Right lobe of liver (tissue), 6 donors: ENCODE measurements at places on chromosomes 12 and 14. TPM values are rescaled to one million over a fixed set of nuclear protein-coding genes. Genes with fewer than 3 reads are reported as not detected.

GRCh38 chr12:75922944-75923642 is 108.5 kb downstream of the PHLDA1 start:
- DNase-seq: no peak

RNF212B gene
- total RNA-seq: not detected

DNA sequence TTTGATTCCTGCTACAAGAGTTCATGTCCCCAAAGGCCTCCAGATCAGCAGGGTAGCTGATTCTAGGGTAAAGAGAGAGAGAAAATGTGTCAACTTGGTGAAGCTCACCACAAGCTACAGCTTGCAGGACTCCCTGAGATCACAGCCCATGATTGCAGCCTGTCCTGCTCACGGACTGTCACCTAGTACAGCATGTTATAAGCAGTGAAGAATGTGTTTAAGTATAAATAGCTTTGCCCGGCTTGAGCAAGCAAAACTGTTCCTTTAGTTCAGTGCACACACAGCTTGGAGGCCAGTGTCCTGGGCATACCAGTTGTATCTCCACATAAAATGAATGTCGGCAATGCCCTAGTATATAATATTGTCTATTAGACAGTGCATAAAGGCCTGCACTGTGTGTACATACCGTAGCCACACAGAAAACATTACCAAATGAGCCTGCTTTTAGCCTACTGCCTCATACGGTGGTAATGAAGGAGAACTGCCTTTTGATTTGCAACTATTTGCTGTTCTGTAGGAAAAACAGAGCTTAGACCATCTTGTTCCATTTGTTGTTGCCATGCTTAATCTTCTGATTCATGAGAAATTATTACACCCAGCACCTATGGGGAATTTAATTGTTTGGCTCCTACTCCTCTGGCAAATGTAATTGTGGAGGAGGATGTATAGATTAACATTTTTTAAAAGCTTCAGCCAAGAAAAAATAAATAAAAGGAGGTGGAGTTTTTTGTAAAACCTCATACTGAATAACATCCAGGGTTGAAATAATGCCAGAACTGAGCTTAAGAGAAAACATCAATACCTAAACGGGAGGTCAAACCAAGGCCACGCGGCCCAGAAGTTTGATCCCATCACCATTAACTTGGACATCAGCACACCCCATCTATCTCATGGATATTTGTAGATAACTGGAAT is 108.1 kb upstream of the G2E3 start:
- no peak for DNase-seq

KRT78 gene
- not detected for total RNA-seq

GRCh38 chr12:3131129-3131528 is 54.0 kb downstream of the TSPAN9 start:
- DNase-seq: no peak

DNA sequence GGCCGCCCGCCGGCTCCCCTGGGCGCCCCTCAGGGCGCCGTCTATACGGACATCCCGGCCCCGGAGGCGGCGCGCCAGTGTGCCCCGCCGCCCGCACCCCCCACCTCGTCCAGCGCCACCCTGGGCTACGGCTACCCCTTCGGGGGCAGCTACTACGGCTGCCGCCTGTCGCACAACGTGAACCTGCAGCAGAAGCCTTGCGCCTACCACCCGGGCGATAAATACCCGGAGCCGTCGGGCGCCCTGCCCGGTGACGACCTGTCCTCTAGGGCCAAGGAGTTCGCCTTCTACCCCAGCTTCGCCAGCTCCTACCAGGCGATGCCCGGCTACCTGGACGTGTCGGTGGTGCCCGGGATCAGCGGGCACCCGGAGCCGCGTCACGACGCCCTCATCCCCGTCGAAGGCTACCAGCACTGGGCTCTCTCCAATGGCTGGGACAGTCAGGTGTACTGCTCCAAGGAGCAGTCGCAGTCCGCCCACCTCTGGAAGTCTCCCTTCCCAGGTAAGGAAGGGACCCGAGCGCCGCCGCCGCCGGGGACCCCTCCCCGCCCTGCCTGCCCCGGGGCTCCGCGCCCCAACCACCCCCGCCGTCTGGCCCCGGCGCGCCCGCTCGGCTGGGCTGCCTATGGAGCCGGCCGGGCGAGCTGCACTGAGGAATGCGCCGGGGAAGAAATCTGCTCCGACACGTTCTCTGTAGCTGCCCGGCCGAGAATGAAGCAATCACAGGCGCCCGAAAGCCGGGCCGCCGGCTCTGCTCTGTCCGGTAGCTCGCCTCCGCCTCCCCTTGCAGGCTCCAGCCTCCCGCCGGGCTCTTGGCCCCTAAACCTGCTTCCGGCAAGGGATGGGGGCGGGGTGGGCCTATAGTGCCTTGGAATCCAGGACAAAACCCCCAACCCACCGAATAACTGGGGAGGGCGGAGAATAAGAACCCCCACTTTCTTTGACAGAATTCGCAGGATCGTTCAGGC is 794 bp downstream of the HOXC13 start:
- DNase-seq: no peak
